ENCODE measurements at places on chromosomes 5 and 9.

DNA sequence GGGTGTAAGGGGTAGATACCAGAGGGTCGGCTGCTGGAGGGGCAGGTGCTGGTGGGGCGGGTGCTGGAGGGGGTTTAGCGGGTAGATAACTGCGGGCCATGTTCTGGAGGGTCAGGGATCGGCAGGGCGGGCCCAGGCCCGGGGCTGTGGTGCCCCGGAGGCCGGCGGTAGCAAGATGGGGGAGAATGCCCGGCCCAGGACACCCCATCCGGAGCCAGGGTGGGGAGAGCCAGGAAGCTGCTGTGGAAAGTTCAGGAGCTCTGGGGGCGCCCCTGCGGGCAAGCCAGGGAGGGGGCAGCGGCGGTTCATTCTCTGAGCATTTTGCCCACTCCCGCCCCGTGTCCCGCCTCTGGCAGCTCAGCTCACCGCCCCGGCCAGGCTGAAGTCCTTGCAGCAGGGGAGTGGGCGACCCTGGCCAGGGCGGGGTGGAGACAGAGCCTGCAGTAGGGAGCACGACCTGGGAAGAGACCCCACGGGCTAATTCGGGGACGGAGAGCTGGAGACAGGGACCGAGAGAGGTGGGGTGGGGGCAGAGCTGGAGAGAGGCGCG lies 538 bp downstream of the PRRT1B start:
- DNase-seq = no peak

DNA sequence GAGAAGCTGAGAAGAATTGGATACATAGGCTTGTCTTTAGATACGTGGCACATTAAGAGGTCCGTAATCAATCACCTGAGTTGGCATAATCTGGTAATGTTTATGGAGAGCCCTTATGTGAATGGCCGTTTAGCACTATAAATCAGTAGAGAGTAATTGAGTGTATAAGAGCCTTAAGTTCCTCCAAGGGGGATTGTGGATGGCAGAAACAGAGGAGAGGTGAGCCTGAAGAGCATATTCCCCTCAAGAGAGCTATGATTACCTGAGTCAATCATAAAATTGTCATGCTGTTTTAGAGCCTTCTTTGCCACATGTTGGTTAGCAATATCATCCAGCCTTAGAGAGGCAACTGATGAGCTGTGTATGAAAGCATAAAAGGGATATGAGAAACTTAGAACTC lies 58.8 kb downstream of the FOCAD start:
- no peak for DNase-seq

GRCh38 chr5:34447424-34447823 lies 208.7 kb upstream of the RAI14 start:
- no peak for DNase-seq

DNA sequence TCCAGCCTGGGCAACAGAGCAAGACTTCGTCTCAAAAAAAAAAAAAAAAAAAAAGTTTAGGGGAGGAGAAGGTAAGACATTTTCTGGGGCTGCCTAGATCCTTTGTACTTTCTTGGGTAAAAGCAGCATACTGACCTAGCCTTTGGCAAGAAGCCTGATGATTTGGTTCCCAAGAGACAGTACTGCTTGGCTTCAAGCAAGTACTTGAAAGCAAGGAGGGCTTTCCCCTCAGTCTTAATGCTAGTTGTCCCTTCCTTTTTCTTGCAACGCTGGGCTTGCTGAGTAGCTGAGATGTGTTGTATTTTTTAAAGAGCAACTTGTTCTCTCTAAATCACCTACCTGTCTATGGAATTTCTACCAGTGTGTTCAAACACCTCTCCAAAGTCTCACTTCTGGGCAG lies 76.2 kb downstream of the INSYN2B start:
- no peak for DNase-seq

- peak; percentile 59 for DNase-seq
Observed at GRCh38 chr5:135462304-135462703, 10.2 kb upstream of the TIFAB start.

Data from CD8-positive, alpha-beta T cell (primary cell).